ENCODE measurements at places on chromosomes 2 and 18.

DNA sequence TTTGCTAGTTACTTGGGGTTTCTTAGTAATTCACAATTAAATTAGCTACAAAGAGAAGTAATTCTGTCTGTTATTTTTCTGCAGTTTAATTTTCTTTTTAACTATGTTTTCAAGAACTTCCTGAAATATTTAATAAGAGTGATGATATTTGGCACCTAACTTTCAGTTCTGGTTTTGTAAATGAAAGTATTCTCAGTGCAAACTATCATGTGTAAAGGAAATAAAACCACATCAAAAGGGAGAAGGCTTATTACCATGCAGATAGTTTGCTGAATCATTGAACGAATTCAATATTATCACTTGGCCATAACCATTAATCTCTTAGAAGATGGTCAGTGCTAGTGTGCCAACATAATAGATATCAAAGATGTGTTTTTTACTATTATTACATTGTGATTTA lies 29.2 kb downstream of the DYTN start:
- no peak for DNase-seq

- no peak for DNase-seq
These were observed 534.3 kb downstream of the ADCYAP1 start for GRCh38 chr18:1438967-1439366.

GRCh38 chr2:4047961-4048891 lies 344.9 kb downstream of the DCDC2C start:
- peak; percentile 26 for DNase-seq

- no peak for DNase-seq
These were observed 141.6 kb upstream of the CYP26B1 start for GRCh38 chr2:72289283-72289682.

DNA sequence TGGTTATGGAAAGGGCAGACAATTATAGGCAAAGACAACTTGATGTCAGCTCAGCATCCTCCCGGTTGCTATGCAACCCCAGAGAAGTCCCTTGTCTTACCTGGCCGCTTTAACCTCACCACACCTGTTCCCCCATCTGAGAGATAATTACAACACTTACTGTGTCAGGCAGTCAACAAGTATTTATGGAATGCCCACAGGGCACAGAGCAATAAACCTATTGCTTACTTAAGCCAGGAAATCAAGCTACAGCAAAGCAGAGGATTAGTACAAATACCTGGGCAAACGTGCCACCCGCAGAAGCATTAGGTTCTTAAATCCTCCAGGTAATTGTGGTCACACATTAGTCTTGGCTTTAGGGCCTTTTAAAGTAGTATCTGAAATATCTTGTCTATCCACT lies 320.4 kb upstream of the REV1 start:
- DNase-seq = no peak

DNA sequence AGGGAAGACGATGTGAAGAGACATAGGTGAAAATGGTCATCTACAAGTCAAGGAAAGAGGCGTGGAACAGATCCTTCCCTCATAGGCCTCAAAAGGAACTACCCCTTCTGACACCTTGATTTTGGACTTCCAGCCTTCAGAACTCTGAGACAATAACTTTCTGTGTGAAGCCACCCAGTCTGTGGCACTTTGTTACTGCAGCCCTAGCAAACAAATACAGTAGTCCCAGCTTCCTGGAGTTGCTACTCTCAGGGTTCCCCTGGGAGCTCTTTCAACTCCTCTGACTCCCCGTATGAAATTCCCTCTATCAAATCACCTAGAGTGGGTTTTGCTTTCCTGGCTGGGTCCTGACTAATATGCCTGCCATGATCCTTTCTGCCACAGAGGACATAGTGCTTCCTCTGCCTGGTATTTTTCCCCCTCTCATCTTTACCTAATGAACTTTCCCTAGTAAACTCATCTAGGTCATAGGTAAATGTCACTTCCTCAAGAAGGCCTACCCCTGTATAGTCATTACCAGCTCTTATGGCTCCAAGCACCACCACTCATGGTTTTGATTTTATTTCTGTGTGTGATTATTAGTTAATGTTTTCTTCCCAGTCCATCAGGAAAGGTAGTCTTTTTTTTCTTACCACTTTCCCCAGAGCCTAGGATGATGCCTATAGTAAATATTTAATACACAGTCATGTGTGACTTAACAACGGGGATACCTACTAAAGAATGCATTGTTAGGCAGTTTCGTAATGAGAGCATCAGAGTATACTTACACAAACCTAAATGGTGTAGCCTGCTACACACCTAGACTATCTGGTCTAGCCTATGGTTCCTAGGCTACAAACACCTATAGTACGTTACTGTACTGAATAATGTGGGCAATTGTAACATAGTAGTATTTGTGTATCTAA lies 111.5 kb upstream of the LGALSL start:
- DNase-seq = no peak

GRCh38 chr2:130823886-130824491 lies 12.7 kb upstream of the ARHGEF4 start:
- peak; percentile 46 for DNase-seq
